ENCODE measurements at places on chromosomes 2 and 18.

GRCh38 chr2:86189782-86190416 is 5.4 kb downstream of the IMMT start:
- DNase-seq, result no peak

DNA sequence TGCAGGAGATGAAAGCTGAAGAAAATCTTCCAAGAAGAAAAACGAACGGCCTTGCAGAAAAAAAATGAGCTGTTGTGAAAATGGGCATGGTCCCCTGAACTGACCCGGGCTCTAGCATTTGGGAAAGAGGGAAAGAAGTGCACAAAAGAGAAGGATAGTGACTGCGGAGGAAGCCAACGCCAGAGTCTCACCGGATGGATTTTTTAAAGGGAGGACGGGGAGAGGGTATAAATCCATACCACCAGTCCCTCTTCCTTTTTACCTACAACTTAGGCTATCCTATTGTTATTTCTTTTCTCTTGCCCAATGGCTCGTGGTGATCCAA is 601 bp downstream of the WDR35 start:
- no peak for DNase-seq

DNA sequence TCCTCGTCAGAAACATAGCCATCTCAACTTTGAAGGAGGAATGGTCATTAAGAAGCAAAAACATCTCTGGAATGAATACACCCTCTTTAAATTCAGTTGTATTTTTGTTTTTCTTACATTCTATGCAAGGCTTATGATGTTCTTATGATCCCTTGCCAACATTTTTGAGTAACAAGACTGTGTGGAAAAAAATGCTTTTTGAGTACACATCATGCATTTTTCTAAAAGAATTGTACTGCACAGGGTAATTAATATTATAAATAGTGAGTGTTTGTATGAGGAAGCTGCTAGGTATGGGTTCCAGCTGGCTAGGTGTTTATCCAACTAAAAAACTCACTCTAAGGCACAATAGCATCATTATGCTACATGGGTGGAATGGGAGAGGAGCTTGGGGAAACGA is 59.0 kb upstream of the SPATS2L start:
- DNase-seq, result peak; percentile 45

DNA sequence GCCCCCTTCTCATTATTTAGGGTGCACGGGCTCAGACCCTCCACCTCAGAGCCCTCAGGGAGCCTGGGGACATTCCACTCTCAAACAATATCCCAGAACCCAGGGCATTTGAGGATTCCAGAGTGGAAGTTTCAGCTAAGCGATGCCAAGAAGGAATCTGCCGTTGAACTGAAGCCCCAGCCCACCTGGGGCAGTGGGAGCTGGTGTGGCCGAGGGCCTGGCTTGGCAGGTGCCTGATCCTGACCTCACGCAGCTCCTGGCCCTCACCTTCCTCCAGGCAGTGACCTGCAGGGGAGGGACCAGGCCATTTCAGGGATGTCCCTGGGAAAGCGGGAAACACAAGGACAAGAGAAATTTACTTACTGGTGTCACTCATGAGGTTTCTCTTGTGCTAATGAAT is 58.2 kb downstream of the ACKR3 start:
- DNase-seq, result no peak

GRCh38 chr2:119402645-119403560 is 28.8 kb upstream of the TMEM37 start:
- DNase-seq, result no peak

DNA sequence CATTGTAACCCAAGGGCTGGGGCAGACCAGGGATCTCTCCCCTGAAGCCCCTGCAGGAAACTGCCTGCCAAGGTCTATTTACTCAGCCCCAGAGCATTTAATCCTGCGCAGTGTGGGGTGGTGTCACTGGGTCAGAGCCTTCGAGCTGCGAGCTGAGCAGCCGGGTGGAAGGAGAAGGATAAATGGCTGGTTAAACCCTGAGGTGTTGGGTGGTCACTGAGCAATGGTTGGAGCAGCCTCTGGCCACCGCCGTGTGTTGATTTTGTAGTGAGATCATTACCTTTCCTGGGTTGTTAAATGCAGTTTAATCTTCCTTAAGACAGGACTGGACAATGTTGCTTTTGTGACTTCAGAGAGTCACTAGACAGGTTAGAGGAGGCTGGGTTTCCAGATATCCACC is 98.1 kb downstream of the SETBP1 start:
- DNase-seq, result no peak

DNA sequence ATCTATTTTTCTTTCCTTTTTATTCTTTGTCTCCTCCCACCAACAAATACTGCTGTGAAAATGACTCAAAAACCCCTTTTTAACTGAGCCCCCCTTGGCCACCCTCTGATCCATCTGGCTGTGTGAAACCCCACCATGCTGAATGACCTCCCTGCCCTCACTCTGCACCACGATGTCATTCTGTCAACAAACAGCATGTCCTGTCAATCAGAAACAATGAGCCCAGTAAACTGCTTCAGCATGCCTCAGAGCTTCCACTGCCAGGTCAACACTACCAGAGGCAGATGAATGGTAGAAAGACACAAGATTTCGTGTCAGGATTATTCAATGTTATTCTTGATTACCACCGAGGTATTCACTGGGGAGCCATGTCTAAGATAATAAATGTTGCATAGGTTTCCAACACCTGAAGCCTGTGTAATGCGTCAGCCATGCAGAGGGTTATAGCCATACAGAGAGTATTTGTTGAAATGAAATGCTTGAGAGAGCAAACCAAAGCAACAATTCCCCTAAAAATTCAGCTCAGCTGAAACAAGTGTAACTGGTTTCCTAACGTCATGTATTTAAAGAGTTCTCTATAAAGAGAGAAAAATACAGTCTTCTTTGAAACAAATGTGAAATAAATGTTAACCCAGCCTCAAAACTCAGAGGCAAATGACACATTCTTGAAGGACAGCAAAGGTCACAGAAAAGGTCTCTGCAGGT is 76.7 kb downstream of the LRP2 start:
- DNase-seq, result no peak

GRCh38 chr2:190270298-190270697 is 49.3 kb downstream of the HIBCH start:
- no peak for DNase-seq

DNA sequence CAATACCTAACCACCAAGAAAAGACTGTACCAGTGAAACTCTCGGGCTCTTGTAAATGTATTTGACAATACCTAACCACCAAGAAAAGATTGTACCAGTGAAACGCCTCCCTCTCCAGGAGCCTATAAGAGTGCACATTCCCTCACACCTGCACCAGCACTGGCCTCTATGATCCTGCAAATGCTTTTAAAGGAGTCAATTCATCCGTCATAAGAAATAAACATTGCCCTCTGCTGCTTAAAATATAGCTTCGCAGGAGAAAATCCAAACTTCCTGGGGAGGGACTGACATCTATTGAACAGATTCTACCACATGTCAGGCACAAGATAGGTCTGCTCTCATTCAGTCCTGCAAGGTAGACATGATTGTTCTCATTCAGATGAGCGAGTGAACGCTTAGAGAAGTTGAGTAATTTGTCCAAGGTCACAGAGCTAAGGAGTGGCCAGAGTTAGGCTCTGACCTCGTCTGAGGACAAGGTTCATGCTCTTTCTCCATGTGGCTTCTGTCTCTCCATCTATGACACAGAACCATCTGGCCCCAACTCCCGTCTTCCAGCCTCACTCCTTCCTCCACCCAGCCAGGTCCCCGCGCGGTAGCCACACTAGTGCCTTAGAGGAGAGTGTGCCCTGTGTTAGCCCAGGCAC is 38.7 kb downstream of the MCFD2 start:
- peak; percentile 69 for DNase-seq

DNA sequence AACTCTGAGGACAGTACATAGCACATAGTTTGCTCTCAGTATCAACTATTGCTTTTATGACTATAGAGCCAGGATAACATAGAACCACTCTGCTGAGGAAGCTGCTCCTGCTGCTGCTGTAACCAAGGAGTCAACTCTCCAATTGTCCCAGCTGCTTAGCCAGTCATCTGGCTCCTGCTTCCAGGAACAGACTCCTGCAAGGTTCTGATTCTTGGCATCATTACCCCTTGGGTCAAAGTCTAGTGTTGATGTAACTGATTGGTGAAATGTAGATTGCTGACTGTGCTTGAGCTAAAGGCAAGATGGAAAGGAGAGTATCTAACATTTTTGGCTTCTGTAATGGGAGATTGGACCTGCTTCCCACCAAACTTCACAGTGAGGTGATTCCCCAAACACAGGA is 261.9 kb upstream of the FSHR start:
- no peak for DNase-seq

- DNase-seq, result no peak
Observed at GRCh38 chr2:181806039-181806392, 85.5 kb upstream of the ITPRID2 start.

- no peak for DNase-seq
Observed at GRCh38 chr2:25226827-25227226, 58.4 kb upstream of the POMC start.

DNA sequence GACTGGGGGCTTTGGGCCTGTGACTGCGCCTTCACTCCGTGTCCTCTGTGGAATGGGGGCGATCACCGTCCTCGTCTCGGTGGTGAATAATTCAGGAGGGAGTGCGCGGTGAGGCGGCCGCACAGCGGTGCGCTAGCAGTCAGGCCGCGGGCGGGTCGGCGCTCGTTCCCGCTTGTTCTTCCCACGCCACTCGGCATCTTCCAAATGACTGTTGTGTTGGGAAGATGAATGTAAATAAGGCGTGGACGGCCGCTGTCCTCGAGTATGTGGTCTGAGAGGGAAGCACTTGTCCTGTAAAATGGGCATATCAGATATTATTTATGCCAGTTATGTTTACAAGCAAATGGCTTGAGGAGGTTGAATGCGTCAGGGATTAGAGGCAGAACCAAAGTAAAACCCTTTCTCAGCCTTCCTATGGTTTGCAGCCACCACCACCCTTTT is 608 bp upstream of the VPS4B start:
- DNase-seq, result no peak

DNA sequence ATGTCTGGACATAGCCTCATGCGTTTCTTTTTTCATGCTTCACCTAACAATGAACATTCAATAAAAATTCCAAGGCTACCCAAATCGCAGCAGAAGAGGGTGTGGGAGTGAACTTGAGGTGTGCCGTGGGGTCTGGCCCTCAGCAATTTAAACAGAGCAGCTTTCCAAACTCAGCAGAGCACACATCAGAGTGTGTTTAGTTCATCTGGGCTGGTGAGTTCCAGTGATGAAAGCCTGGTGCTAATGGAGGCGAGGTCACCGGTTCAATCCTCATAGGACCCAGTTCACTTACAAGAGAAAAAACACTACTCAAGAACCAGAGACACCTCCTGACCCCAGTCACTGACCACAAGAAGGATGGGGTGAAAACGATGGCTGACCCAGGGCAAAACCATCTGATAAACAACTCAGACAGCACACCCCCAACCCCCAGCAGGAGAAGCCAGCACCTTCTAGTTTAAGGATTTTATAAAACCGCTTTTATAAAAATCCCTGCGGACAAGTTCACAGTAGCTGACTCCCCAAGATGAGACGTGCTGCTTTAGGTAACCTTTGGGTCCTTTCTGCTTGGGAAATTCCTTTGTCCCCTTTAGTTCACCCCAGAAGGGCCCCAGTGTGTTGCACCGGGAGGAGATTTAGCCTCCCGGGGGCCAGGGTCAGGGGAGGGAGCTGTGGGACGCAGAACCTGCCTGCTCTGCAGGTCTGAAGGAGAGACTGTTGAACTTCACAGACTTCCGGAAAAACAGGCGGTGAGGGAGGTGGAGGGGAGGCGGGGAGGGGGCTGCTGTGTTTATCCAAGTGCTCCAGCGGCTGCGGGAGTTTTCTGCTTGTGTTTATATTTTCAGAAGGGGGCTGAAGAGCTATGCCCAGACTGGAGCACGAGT is 152.7 kb upstream of the SOX11 start:
- DNase-seq, result no peak

DNA sequence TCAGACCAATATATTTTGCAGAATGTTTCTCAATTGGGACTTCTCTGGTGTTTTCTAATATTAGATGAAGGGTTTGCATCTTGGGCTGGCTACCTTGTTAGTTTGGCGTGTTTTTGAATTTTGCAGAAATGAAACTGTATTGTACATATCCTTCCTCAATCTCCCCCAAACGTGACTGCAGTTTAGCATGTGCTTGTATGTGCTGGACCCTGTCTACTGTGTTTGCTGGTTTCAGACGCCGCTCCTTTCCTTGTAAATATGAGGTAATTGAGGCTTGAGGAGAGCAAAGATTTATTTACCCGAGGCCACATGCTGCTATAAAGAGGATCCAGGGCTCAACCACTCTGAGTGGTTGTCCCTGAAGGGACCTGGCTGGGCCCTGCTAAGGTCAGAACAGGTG is 57.2 kb downstream of the NGEF start:
- DNase-seq, result no peak

DNA sequence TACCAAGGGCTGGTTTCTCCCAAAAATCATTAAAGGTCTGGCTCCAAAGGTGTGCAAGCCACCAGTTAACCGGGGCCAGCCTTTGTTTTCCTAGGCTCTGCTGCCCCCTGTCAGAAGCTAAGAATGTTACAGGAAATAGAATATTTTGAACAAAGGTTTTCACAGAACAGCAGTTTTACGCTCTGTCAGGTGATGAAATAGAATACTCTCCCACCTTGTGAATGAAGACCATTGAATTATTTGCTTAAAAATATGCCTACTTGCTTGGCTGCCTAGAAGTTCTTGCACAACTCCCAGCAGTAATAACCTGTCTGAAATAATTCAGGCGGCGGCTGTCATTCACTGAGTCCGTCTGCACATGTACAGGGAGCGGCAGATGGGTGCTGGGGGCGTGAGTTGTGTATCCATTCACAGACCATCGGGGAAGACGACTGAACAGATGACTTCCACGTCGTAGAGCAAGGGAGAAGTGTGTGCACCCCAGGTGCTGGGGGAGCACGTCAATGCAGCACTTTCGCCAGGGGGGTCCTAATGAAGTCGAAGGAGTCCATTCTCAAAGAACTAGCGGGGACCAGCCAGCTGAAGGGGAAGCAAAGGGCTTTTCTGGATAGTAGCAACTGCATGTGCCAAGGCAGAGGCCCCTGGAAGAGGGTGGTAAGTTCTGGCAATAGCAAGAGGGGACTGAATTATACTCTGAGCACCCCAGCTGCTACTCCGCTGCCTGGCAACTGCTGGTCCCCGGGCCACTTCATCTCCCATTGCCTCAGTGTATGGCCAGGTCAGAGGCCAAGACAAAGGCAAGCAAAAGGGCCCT is 56.1 kb downstream of the SF3B1 start:
- DNase-seq, result no peak

DNA sequence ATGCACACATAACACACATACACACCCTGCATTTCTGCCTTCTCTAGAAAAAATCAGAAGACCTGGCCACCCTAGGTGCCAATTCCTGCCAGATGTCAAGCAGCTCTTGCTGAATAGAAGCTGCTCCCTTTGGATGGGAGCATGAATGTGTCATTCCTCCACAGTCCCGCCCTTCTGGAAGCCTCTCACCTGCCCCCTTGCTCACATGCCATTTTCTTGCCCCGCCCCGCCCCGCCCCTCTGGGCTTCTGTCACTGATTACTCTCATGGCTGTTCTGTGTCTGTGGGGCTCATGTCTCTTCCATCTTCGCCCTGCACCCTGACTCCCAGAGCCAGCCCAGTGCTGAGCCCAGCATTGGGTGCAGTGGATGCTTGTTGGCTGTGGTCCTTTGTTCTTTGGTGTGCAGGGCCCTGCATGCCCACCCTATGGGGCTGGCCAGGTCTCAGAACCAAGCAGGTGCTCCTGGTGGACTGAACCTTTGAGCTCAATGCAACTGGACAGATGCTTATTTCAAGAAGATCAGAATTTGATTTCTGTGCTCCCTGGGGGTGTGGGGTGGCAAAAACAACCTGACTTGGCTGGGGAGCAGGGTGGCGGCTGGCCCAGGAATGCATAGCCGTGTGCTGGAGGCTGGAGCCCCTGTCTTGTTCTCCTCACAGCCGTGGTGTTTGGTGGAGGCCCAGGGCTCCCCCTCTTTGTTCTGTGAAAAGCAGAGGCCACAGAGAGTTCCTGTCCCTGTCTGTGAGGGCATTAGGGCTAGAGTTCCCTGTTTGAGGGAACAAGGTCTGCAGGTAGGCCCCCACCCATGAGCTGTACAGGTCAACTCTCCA is 140.6 kb upstream of the GLI2 start:
- no peak for DNase-seq
